Dermis blood vessel endothelial cell (primary cell): ENCODE measurements at places on chromosomes 4 and X. TPM values are rescaled to one million over a fixed set of nuclear protein-coding genes. Genes with fewer than 3 reads are reported as not detected.

The ATP10D gene
- 26.9 and 30.5 TPM in 2 replicates for total RNA-seq

The F11 gene
- not detected in 2 replicates for total RNA-seq

The SPIN2A gene
- 0.09 and 0.17 TPM in 2 replicates for total RNA-seq

The PAGE2 gene
- total RNA-seq: not detected in 2 replicates

The CXCR3 gene
- total RNA-seq: not detected in 2 replicates

The DUSP21 gene
- not detected in 2 replicates for total RNA-seq

The CD38 gene
- 9.4 and 22.0 TPM in 2 replicates for total RNA-seq

The SERPINA7 gene
- not detected in 2 replicates for total RNA-seq

The JAKMIP1 gene
- total RNA-seq: not detected in 2 replicates

The EDA gene
- 1.3 and 3.1 TPM in 2 replicates for total RNA-seq

The ATP11C gene
- total RNA-seq: 93.1 and 118 TPM in 2 replicates

The MAGEA4 gene
- total RNA-seq: not detected in 2 replicates

The SPANXN3 gene
- not detected in 2 replicates for total RNA-seq

The SNCA gene
- total RNA-seq: 140 and 167 TPM in 2 replicates

The PHEX gene
- under 0.01 and 0.37 TPM in 2 replicates for total RNA-seq

The CAMK2D gene
- total RNA-seq: 64.8 and 82.7 TPM in 2 replicates

The ALPK1 gene
- total RNA-seq: 4.0 and 4.4 TPM in 2 replicates

The AKAP14 gene
- total RNA-seq: not detected in 2 replicates

GRCh38 chr4:72858328-72858727, 211.2 kb downstream of the COX18 start:
- DNase-seq: no peak

GRCh38 chrX:39859991-39860861, 237.5 kb downstream of the BCOR start:
- DNase-seq: peak; percentile 88

- DNase-seq: no peak
These were observed 214.4 kb upstream of the PPP1R2C start for GRCh38 chrX:42992199-42992943.

DNA sequence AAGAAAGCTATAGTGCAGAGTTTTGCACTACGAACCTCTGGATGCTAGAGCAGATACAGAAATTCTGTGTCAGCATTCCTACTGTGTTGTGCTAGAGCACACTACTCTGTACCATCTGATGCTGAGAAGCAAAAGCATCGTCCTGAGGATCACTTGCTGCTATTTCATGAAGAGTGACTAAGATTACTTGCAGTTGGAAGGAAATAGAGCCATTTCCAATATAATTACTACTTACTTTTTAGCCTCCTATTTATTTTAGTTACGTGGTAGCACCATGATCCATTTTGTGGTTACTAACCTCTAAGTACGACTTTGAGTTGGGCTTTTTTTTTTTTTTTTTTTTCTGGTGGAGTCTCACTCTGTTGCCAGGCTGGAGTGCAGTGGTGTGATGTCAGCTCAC, 226.7 kb downstream of the PALLD start:
- no peak for DNase-seq

DNA sequence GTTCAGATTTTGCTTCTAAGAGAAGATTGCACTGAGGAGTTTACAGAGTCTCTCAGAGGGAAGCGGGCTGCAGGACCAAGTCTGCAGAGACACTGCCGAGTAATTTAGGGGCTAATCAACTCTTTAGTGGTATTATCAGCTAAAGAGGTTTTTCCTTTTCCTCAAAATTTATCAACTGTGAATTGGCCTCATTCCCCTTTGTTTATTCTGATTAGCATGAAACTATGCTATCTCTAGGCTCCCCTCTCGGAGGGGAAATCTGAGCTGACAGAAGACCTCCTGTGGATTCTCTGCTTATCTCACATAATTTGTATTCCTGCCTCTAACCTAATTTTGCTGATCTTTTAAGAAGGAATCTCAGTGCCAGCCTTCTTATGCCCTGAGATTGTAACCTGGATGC, 201.0 kb downstream of the DCTD start:
- no peak for DNase-seq

DNA sequence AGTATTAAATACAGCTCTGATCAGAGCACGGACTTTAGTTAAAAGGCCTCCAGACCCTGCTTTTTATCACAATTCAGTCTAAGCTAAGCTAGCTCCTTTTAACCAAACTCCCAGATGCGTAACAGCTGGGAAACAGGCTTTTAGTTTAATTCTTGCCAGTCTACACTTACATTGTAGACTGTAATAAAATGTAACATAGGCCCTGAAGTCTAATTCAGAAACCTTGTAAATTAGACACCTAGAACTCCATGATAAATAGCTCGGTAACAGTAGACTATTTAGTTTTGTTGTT, 20.1 kb downstream of the FBXO8 start:
- DNase-seq: no peak

DNA sequence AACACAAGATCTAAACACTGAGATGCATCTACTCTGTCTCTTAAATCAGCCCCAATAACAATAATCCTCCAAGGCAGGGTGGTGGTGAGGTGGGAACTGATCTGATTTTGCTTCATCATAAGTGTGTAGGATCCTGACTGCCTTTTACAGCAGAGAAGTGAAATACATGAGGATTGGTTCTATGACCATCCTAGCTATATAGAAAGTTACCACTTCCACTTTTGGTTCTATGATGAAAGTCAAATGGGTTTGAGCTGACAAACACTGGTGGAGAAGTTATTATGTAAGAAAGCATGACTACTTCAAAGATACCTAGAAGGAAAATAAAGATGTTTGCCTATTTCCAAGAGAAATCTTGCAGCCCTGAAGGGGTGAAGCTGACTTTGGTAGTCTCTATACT, 181.6 kb downstream of the NKX6-1 start:
- no peak for DNase-seq

DNA sequence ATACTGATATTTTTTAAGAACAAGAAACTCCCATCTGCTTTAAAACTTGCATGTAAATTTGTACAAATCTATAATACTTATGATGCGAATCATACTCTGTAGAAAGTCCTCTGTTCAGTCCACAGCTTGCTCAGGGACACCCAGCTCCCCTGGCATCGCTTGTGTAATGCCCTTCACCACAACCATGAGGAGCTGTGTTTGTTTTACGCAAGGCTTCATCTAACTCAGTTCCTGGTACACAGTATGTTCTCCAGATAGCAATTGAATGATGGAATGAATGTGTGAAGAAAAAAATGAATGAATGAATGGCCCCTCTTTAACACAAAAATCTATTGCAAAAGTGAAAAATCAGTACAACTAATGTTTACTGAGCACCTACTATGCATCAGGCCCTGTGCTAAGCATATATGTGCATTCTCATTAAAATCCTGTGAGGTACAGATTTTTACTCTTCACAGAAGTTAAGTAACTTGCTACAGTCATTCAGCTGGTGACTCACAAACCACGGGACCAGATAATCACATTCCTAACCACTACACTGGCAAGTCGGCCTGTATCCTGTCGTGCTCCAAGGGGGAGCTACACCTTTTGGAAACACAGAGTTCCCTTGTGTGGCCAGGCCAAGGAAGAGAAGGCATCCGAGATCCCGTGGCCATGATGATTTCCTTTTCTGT, 58.7 kb upstream of the KDR start:
- peak; percentile 96 for DNase-seq

DNA sequence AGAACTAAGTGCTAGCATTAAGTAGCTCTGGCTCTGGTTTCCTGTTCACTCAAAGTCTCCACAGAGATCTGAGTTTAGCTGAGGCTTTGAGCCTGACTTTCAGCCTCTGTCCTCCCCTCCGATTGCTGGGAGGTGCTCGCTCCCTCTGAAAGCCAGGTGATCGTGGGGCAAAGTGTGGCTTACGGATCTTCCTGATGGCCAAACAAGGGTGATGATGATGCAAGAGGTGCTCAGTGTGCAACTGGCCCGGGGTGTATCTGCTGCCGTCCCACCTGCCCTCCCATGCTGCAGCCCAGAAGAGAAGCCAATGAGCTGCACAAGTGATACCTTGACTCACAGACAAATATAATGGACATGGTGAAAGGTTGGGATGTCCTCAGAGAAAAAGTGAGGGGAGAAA, 169.2 kb upstream of the TBC1D9 start:
- DNase-seq: no peak

DNA sequence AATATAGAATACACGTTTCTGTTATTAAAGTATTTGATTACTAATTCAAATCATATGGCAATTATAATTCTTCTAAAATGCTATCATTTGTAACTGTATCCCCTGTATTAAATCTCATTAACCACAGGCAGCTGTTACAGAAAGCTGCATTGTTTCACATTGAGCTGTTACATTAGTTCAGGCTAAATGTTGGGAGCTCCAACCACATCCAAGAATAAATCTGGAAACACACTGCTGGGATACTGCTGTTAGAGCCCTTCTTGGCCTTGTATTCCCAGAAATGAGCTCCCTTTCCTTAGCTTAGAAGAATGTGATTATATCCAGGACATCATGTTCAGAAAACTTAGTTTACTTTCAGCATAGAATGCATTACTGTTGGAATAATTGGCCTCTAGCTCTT, 48.2 kb downstream of the GUCY1B1 start:
- no peak for DNase-seq

GRCh38 chr4:44554768-44555167, 96.7 kb downstream of the YIPF7 start:
- no peak for DNase-seq

DNA sequence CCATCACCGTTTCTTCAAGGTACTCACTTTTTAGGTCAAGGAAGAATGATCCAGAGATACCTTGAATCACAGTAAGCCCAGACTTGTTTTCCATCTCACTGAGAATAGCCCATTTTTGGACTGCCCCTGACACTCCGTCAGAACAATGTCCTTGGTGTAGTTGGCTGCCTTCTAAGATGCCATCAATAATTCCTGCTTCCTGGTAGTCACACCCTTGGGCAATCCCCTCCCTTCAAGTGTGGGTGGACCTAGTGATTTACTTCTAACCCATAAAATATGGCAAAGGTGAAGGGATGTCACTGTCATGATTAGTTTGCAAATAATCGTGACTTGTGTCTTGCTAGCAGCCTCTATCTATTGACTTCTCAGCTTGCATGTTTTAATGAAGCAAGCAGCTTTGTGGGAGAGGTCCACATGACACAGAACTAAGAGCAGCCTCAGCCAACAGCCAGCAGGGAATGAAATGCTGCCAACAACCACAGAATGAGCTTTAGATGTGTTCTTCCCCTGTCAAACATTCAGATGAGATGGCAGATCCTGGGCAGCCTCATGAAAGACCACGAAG, 20.0 kb upstream of the KLHL34 start:
- no peak for DNase-seq

DNA sequence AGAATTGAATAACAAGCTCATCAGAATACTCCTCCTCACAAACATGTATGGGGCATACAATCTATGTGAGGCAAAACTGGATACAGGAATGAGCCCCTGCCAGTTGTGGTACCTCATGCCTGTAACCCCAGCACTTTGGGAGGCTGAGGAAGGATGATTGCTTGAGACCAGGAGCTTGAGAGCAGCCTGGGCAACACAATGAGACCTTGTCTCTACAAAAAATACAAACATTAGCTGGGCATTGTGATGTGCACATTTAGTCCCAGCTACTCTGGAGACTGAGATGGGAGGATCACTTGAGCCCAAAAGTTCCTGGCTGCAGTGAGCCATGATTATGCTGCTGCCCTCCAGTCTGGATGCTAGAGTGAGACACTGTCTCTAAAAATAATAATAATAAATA, 611.0 kb downstream of the NLGN4X start:
- DNase-seq: no peak

DNA sequence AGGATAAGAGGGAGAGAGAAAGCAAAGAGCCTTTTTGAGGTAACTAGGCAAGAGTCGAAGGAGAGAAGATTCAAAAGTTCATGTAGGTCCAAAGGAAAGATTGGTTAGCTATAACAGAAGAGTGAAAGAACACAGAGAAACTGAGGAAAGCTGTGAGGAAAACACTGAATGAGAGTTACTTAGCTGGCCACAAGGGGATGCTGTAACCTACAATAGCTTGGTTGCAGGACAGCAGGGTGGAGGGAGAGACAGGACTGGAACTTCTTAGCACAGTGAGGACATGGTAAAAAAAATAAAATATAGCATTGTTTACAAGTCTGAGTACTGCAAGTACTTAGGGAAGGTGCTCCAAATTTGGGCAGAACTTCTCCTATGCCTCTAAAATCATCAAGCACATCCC, 48.3 kb downstream of the RAI2 start:
- peak; percentile 40 for DNase-seq

- no peak for DNase-seq
These were observed 221.7 kb downstream of the ARHGAP24 start for GRCh38 chr4:85696661-85697060.

DNA sequence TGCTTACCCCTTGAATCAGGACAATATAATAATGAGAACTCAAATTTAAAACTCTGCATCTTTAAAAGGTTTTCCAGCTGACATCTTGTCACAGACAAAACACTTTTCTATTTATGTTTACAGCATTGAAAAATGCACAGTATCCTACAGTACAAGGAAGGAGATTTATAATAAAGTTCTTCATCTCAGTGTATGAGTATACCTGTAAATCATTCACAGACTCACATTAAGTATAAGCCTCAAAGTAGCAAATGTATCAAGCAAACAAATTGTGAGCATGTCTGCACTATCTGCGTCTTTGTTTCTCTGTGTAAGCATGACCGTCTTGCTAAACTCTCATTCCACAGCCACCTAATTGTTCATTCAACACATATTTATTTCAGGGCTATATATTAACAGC, 52.8 kb downstream of the PPP1R2C start:
- no peak for DNase-seq

GRCh38 chrX:106177106-106177981, 9.2 kb downstream of the PWWP3B start:
- no peak for DNase-seq

- DNase-seq: no peak
These were observed 330.7 kb downstream of the PTTG2 start for GRCh38 chr4:38290914-38291313.

- DNase-seq: no peak
These were observed 68.2 kb downstream of the MAGEA10 start for GRCh38 chrX:152070144-152070543.

GRCh38 chrX:24668111-24668510, 21.0 kb upstream of the PCYT1B start:
- no peak for DNase-seq

DNA sequence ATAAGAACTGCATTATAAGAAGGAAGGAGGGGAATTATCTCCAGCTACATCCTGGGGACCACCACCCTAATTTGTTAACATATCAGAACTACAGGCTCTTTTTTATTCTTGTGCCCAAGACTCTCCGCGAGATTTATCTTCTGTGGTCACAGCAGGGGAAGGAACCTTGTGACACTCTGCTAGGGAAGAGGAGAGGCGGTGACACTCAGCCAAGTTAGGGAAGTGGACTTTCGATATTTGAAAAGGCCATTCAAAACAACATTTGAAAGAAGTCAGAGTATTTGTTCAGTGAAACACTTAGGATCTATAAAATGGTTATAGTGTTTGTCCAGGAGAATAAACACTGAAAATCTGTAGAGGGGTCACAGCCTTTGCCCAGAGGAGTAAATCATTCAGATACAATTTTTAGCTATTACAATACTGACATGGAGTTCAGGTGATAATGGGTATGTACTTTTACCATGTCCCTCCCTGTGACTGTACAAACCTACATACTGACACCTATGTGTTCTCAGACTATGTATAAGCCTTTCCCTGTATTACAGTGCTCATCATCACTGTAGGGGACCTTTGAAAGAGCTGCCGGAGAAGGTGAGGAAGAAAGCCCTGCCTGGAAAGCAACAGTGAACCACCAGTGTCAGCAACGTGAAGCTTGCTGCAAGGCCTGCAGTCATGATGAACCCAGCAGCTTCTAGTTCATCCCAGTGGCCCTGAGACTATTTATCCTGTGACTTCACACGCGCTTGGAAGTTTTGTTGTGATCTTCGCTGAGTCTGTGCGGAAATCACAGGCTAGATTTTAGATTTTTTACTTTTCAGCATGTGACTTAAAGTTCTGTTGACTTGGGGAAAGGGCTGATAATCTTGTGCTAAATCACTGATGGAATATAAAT, 8.5 kb upstream of the PTTG2 start:
- DNase-seq: no peak
